ENCODE measurements at places on chromosomes 3 and 15. TPM values are rescaled to one million over a fixed set of nuclear protein-coding genes. Genes with fewer than 3 reads are reported as not detected.

DNA sequence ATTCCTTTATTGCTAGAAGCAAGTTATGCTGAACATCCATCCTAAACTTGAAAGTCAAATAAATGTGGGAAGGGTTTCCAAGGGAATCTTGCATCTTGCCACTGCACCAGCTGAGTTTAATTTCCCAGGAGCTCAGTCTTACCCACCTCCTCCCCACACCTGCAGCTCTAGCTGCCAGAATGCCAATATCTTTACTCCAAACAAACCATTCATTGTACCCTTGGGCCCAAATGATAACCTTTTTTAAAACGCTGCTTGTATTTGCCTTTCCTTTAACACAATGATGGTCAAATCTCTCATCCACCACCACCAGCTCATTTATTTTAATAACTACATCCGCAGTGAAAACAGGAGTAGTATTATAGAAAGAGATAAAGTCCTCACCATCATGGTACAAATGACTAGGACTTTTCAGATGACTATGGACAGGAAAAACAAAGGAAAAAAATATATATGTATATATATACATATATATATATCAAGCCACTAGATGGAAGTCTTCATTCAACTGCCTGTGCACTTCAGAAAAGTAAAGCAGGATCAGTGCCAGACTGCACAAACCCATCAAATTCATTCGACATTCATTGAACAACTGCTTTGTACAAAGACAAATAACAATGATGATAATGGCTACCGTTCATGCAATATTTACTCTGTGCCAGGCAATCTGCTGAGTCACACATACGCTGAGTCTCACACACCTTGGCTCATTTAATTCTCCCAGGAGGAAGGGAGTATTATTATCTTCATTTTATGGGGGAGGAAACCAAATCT is 44.0 kb downstream of the BFSP2 start:
- DNase-seq: no peak

DNA sequence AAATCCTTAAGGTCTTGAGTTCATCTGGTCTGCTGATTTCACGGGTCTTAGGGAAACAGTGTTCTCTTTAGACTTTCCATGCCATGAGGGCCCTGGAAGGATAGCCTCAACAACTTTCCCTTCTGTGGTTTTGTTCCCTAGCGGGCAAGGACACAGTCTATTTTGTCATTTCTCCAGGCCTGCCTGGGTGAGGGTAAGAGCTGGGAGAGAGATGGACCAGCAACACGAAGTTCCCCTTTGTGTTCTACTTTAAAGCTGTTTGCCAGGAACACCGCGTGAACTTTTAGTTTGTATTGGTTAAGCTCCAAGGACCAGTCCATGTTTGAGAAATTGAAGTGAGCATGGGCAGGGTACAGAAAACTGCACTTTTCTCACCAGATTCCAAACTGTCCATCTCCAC is 20.9 kb downstream of the ST3GAL6 start:
- peak; percentile 20 for DNase-seq

MUC4 gene
- 0.12 TPM for total RNA-seq

TLR9 gene
- not detected for total RNA-seq

- DNase-seq: no peak
Observed at GRCh38 chr15:93719921-93720351, 511.4 kb upstream of the MCTP2 start.

ATP13A5 gene
- total RNA-seq: not detected

DNA sequence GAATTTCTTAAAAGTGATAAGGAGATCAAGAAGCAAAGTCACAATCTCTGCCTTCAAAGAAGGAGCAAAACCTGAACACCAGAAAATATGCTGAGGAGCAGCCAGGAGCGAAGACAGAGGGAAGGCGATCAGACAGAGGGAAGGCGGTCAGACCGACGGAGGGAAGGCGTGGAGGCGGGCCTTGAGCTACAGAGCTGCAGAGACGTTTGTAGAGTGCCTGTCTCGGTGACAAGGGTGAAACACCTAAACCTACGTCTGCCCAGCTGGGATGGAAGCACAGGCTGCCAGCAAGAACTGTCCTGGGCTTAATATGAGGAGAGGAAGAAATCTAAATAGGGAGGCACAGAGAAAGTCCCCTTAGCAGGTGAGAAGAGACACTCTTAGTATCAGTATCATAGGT is 476.0 kb downstream of the OCA2 start:
- DNase-seq: no peak

DNA sequence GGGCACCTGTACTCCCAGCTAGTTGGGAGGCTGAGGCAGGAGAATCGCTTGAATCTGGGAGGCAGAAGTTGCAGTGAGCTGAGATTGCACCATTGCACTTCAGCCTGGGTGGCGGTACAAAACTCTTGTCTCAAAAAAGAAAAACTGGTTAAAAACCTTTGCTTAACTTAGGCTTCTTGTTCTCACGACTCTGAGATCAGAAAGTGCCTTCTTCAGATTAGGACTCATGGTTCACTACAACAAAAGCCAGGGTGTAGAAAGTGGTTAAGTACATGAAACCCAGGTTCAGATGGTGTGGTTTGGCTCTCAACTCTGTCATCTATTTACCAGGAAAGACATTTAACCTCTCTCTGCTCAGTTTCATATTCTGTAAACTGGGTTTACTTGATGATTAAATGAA is 168.4 kb downstream of the TUSC7 start:
- no peak for DNase-seq

DNA sequence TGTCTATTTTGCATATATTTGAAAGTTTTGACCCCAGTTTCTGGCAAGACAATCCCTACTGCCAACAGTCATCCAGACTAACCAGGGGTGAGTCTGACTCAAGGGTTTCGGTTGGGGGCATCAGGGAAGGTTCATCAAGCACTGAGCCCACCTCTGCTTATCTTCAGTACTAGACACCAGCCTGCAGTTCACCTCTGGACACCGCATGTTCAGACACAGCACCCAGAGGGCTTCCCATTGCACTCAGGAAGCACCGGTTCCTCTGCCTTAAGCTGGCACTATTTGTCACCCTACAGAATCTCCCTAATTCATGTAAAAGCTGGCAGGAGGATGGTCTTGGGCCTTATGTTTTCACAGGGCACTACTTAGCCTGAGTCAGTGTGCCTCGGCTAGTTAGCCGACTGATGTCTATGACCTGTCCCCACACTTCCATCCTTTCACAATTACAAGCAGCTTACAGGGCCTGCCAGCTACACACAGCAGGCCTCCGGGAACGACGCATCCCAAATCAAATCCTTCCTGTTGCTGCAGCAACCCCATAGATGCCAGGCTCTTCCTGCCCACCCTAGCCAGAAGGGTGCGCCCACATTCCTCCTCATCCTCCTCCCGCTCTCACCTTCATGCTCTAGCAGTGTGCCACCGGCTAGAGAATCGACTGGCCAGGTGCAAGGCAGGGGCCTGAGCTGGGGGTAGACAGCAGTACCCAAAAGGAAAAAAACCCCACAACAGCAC is 52.5 kb downstream of the SH3BP5 start:
- DNase-seq: peak; percentile 59

GRCh38 chr15:54033356-54033860 is 55.2 kb downstream of the UNC13C start:
- DNase-seq: no peak

SENP8 gene
- total RNA-seq: 1.4 TPM

EXD1 gene
- 0.03 TPM for total RNA-seq

Measured in G401 (cell line).